Renal cortical epithelial cell (primary cell): ENCODE measurements at places on chromosomes 13 and 19. TPM values are rescaled to one million over a fixed set of nuclear protein-coding genes. Genes with fewer than 3 reads are reported as not detected.
A peak's percentile ranks its signal among the peaks of the same experiment; 100 is the strongest.

- no peak for DNase-seq
These were observed 67.7 kb upstream of the TEX29 start for GRCh38 chr13:111252446-111253364.

The TRIP10 gene
- 42.8 and 51.1 TPM in 2 replicates for total RNA-seq

- DNase-seq: no peak
These were observed 79.4 kb downstream of the FOXO1 start for GRCh38 chr13:40586886-40587565.

DNA sequence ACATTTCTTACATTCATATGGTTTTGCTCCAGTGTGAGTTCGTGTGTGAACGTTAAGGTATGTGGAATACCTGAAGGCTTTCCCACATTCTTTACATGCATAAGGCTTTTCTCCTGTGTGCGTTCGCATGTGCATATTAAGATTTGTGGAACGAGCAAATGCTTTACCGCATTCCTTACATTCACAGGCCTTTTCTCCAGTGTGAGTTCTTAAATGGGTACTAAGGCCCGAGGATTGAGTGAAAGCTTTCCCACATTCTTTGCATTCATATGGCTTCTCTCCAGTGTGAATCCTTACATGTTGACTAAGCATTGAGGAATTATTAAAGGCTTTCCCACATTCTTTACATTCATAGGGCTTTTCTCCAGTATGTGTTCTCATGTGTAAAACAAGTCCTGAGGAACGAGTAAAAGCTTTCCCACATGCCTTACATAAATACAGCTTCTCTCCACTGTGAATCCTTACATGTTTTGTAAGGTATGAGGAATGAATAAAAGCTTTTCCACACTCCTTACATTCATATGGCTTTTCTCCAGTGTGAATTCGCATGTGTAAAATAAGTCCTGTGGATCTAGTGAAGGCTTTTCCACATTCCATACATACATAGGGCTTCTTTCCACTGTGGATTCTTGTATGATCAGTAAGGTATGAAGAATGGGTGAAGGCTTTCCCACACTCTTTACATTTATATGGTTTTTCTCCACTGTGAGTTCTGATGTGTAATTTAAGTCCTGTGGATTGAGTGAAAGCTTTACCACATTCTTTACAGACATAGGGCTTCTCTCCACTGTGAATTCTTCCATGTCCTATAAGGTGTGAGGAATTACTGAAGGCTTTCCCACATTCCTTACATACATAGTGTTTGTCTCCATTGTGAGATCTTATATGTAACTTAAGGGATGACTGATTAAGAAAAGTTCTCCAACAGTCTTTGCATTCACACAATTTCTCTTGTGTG, 10.7 kb downstream of the ZNF846 start:
- no peak for DNase-seq

The STK24 gene
- 82.0 and 86.3 TPM in 2 replicates for total RNA-seq

GRCh38 chr13:62932256-62932883, 1516.7 kb upstream of the PCDH20 start:
- peak; percentile 29 for DNase-seq

GRCh38 chr13:40536443-40537113, 129.9 kb downstream of the FOXO1 start:
- DNase-seq: peak; percentile 56

The PDE4C gene
- under 0.01 and 0.20 TPM in 2 replicates for total RNA-seq

GRCh38 chr13:39602614-39603366, at the start of gene LHFPL6:
Gene LHFPL6 (minus strand): TSS chr13:39603193.
- DNase-seq: peak; percentile 36
